ENCODE measurements at places on chromosomes 16 and 17. TPM values are rescaled to one million over a fixed set of nuclear protein-coding genes. Genes with fewer than 3 reads are reported as not detected.

GRCh38 chr17:55742272-55743102 lies 8.4 kb upstream of the PCTP start:
- no peak for DNase-seq

GALNS gene
- 101 TPM for total RNA-seq

- no peak for DNase-seq
These were observed 76.1 kb upstream of the LGALS9 start for GRCh38 chr17:27554911-27555310.

CRYBA1 gene
- total RNA-seq: not detected

GRCh38 chr17:82241183-82241925 lies 12.5 kb downstream of the SLC16A3 start:
- DNase-seq: peak; percentile 68

DNA sequence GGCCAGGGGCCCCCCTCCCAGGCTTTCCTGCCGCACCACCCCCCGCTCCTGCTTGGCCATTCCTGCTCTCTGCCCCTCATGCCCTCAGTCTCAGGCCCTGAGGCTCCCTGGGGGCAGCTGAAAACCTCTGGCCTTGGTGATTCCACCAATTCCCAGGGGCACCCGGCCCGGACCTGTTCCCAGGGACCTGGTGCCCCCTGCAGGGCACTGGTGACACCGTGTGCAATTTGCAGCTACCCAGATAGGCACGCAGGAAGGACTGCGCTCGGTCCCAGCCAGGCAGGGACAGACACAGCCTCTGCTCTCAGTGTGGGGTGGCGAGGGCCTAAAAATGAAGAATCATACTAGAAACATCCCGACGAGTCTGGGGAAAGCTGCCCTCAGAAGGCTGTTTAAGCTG lies 13.4 kb downstream of the WFDC1 start:
- DNase-seq: peak; percentile 66

KLHL11 gene
- total RNA-seq: 18.6 TPM

WFIKKN1 gene
- 13.1 TPM for total RNA-seq

GRCh38 chr17:67441052-67441895 lies 64.2 kb downstream of the PITPNC1 start:
- peak; percentile 40 for DNase-seq
